NCI-H1092 treated with DMSO at 0.1 percent for 48 hours (cell line): ENCODE measurements at places on chromosomes 1 and 21.

DNA sequence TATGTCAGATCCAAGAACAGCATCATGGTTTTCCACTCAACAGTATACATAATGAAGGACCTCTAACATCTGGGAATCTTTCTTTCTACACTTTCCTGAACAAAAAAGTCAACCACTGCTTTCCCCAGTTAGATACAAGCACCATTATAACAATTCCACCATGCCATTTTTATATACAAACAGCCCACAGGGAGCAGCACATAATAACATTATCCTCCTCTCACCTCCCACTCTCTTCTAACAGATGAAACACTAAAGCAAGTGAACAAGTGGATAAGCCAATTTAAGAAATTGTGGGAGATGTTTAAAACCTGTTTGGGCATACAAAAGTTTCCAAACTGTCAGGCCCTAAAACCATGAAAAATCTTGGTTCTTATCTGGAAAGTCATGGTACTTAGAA, 29.4 kb upstream of the PRRC2C start:
- no peak for DNase-seq

DNA sequence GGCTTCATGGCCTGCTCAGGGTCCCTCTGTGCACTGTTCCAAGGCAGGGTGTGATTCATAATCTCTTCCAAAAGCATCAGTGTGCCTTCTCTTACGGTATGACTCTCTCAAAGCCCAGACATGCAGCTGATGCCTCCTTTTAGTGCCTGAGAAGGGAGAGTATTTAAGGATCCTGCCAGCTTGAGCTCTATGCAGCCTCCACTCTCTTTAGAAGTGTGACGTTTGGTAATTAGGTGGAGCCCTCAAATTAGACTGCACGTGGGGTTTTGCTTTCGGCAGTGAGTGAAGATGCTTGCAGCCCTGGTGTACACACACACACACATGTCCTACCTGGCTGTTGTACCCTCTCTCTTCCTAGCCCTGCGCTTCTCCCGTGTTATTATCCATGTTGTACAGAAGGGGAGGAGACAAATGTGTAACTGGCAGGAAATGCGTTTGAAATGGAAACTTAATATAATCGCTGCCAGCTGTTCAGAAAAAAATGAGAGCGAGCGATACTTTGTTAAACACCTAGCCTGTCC, 2.6 kb upstream of the C1orf174 start:
- no peak for DNase-seq

GRCh38 chr1:99573431-99574217, 72.3 kb upstream of the PALMD start:
- DNase-seq: no peak

DNA sequence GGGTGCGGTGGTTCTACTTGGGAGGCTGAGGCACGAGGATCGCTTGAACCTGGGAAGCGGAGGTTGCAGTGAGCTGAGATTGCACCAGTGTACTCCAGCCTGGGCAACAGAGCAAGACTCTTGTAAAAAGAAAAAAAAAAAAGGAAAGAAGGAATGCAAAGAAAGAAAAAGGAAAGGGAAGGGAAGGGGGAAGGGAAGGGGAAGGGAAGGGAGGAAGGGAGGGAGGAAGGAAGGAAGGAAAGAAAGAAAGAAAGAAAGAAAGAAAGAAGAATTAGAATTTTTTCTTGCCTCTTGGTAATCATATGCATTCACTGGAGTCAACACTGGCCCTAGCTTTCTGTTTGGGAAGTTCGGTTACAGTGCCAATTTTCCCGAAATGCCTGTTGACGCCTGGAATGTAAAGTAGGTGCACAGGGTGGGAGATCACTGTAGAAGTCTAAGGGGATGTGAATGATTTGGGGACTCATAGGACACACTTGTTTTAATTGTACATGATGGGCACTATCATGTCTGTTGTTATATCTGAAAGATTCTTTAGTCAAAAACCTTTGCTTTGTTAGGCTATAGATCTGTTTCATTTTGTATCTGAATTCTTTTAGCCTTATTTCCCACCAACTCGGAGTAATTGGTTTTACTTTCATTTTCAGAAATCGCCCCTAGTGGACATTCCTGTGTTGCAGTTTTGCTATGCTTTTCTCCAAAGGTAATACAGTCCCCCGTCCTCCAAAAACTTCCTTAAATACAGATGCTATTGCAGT, 59.8 kb upstream of the MORC3 start:
- peak; percentile 49 for DNase-seq

GRCh38 chr1:143699115-143699514, 272.7 kb downstream of the FAM72C start:
- no peak for DNase-seq

DNA sequence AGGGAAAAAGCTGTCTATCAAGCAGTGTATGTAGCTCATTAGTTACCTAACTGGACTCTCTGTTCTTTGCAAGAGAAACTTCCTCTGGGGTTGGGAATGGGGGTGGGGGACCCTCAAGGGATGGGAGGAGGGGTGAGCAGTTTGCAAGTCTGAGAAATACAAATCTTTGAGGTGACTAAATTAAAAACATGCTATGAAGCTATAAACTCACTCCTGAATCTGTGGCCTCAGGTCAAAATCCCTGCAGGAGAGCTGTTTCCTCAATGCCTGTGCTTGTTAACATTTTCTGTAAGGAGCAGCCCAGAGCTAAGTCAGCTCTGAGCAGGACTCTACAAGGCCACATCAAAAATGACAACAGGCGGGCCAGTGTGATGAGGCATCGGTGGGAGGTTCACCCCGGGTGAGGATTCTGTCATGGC, 32.8 kb upstream of the PTPRC start:
- no peak for DNase-seq

DNA sequence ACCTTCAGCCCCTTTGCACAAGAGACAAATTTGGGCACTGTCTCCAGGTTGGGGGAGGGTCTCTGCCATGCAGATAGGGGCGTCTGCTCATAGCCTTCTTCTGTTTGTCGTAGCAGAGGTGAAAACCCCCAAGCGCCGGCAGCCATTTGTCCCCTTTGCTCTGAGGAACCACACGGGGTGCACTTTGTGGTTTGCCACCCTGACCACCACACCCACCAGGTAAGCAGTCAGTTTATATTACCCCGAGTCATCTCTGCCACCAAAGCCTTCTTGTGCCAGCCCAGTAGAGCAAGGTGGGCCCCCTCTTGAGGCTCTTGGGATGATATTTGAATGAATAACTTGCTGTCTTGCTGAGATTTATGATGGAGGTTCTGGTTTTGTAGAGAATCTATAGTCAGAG, 111.8 kb downstream of the VPS13D start:
- no peak for DNase-seq

DNA sequence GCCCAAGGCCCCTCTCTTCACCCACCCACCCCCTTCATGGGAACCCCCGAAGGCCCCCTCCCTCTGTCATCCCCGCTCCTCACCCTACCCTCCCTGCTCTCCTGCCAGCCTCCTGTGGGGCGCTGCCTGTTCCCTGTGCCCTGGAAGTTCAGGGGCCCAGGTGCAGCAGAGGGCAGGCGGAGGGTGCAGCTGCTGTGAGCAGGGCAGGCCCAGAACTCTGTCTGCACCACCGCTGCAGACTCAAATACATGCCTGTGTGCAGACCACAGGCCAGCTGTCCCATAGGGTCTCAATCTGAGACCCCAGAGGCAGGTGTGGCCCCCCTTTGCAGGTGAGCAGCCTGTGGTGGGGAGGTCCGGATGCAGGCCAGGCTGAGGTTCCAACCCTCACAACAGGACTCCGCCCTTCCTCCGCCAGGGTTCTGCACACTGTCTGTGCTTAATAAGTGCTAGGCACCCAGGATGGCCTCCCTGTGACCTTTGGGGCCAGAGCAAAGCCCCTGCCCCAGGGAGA, 62.5 kb downstream of the WNT9A start:
- DNase-seq: no peak

- DNase-seq: no peak
Measured at GRCh38 chr1:83849191-83850061, 149.5 kb downstream of the TTLL7 start.

DNA sequence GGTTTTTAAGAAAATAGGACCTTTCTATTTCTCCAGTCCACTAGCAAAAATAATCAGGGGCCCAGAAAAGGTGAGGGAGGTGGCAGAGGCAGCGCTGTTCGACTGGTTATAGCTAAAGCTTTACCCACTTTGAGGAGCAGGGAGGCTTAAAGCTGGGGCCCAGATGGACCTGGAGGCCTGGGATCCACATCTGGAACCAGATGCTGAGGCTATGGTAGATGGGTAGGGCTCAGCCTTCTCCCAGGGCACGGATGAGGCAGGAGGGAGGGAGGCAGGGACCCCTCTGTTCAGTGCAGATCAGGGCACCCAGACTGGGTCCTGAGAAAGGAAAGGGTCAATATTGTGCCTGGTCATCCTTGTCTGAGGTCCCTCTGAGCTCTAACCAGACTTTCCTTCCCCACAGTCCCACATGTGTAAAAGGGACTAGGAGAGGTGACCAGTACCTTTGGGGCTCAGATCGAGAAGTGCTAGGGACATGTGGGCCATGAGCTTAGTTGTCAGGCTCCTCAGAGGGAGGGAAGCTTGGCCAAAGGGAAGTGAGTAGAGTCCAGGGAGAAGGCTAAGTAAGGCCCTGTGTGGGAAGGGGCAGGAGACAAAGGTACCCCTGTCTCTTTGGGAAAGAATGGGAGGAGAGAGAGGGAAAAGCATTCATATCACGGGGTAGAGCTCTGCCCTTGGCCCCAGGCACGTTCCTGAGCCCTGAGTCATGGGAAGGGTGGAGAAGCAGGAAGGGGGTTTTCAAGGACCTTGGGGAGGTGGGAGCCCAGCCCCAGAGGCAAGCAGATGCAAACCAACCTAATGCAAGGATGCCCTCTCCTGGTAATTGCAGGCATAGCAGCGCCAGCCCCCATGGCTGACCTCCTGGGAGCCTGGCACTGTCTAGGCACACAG, 15.4 kb downstream of the LMNA start:
- peak; percentile 54 for DNase-seq

- DNase-seq: peak; percentile 74
Measured at GRCh38 chr1:119712342-119713038, 756 bp downstream of the PHGDH start.

GRCh38 chr1:214920337-214920736, 162.2 kb upstream of the KCNK2 start:
- DNase-seq: no peak

DNA sequence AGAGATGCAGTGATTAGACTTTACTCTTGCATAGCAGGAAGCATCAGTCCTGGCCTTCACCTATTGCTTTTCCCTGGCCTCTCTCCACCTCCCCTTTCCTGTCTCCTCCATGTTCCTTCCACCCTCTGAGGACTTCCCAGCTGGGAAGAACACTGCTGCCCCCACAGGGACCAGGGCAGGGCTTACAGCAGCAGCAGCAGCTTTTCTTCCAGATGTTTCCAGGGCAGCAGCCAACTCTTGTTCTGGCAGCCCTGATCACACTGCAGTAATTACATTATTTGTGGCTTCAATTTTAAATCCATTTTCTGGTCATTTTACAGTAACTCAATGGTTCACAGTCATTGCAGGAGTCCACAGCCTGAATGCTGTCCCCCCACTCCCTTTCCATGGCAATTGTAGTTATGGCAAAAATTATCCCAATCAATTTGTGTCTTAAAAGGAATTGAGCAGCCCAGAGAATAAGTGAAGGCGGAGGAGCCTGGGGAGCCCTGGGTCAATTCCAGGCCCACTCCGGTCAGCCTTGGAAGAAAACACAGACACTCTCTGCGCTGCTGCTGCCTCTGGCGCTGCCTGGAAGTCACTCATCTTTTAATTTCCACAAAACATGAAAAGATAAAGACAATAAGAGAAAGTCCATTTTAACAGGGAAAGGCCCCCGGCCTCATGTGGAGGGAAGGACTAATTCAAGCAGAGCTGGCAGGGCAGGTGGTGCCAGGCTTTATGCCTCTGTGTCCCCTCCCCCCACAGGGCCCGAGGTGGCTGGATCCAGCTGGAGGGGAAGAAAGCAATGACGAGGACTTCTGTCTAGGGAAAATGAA, 148.6 kb downstream of the GRIK3 start:
- DNase-seq: no peak

GRCh38 chr1:47191940-47192457, 2.2 kb upstream of the PDZK1IP1 start:
- DNase-seq: no peak

GRCh38 chr1:11881749-11882441, 23.1 kb upstream of the NPPB start:
- no peak for DNase-seq

DNA sequence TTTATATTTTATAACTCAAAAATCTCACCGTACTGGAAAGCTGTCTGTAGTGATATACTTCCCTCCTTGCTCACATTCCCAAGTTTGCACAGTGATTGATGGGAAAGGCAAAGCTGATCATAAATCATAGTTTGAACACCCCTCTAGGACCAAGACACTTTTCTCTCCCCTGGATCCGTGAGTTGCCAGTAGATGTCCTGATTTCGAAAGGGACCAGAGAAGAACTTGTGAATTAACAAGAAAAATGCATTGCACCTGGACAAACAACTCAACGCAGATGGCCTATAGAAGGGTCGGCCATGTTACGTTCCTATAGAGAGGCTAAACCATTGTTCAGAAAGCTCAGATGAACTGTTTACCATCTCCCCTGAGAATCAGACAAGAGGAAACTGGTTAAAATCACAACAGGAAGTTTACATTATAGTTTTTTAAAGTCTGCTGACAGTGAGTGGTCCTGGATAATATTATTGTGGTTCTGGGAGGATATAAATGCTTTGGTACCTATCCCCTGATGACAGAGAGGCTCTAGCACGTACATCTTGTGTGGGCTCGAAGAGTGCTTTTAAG, 124.0 kb upstream of the SLC45A1 start:
- DNase-seq: no peak

DNA sequence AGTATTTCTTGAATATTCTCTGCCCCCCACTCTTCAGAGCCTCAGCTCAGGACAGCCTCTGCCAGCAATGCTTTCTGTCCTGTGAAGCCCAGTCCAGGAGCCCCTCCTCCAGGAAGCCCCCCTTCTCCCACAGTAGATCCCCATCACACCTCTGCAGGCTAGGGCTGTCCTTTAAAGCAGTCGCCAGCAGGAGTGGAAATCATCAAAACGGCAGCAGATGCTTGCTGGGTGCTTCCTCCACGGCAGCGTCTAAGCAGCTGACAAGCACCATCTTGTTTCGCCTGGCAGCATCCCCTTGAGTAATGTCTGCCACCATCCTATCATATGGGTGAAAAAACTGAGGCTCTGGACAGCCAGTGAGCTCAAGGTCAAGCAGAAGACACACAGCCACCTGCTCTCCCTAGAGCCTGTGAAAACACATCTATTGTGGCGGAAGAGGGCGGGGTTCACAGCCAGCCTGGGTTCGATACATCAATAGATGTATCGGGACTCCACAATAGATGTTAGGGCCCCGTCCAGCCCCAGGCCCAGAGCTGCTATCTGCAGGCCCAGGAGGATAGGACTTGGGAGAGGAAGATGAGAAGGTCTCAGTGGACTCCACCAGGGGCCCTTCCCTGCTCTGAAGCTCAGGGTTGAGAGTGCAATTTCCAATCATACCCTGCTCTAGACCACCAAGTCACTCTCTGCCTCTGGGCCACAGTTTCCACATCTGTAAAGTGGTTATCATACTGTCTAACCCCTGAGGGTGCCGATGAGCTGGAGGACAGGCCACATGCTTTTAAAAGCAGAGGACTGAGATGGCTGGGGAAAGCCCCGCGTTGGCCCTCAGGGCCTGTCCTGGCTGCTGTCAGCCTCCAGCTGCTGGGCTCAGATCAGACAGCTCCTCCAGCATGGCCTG, 17.5 kb downstream of the RUNX3 start:
- DNase-seq: no peak

GRCh38 chr1:80506216-80506615, 1294.5 kb upstream of the ADGRL2 start:
- DNase-seq: no peak
